Fibroblast of gingiva (primary cell): ENCODE measurements at places on chromosomes 3 and 15.
A peak's percentile ranks its signal among the peaks of the same experiment; 100 is the strongest.

DNA sequence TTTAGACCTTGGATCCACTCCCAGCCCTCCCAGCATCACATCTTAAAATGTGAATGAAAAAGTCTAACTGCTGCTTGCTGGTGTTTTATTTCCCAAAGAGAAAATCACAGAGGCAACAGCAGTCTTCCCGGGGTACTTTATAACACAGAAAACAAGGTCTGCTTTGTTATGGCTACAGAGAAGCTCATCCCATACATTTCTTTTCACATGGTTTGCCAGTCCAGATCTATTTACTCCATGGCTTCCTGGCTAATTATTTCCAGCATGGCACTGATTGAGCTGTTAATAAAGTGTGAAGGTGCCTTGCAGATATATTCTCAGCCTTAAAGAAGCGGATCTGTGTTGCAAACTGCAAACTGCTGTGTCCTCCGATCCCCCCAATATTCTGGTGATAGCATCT is 466.1 kb upstream of the CFAP20DC start:
- no peak for DNase-seq

DNA sequence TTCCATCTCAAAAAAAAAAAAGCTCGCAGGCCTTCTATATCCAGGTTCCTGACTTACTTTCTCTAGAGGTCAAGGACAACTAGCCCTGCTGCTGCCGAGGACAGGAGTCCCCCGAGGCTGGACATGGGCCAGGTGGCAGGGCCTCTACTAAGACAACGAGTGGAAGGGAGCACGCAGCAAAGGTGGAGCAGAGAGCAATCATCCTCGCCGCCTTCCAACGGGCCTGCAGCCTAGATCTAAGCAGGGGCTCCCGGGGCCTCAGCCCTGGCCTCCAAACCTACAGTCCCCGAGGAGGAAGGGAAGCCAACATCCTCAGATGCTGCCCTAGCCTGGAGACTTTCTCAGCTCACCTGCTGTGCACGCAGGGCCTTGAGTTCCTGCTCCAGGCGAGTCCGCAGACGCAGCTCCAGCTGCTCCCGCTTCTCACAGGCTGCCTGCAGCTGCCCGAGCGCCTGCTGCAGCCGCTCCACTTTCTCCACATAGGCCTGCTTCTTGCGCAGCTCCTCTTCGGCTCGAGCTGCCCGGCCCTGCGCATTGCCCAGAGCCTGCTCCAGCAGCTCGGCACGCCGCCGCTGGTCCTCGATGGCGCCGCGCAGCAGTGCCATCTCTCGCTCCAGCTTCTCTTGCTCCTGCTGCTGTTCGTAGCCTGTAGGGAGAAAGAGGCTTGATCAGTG is 12.9 kb downstream of the AMOTL2 start:
- DNase-seq: no peak

DNA sequence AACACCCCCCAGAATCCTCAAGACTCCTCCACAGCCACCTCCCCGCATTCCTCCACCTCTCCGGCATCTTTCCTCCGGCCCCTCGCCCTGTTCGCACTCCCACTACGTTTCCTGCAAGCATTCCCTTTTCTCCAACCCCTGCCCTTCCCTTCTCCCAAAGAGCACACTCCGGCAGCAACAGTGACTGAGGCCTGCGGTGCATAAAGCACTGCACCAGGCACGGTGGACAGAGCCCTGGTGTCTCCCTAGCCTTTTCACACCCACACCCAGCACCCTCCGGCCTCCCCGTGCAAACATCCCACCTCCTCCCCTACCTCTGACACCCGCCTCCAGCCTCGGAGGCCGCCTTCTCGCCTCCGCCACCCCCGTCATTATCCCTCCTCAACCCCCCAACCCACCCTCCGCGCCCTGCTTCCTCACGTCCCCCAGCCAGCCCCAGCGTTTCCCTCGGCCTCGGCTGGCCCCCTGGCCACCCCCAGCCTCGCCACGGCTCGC is 577 bp downstream of the ZNF148 start:
- DNase-seq: peak; percentile 25

DNA sequence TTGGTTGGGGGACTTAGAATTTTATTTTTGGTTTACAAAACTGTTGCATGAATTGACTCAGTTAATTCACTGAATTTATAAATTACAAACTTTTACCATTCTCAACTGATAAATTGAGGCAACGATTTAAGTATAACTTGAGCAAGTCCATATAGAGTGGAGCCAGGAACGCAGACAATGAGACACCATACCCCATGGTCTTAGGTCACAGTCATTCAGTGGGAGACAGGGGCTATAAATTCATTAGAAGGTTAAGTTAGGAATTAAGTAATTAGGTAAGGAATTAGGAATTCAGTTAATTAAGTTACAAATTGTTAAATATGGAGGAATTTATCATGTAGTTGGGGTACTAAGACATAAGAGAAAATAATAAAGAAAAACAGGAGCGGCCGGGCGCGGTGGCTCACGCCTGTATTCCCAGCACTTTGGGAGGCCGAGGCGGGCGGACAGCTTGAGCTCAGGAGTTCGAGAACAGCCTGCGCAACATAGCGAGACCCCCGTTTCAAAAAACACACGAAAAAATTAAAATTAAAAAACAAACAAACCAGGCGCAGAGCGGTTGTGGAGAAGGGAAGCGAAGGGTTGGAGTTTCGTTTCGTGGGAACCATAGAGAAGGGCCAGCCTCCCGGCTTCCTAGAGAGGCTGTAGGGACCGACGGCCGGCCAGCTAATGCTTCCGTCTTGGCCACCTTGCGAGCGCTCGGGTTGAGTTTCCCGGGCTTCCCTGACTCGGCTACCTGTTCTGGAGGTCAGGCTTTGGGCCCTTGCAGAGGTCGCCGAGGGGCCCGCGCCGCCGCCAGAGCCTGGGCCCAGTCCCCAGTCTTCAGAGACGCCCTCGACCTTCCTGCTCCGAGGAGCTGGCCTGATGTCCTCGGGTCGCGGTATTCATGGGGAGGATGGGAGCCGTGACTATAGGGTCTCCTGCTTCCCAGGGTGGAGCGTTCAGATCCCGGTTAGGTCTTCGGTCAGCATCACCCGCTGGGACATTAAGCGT is at the start of gene ZNF619:
TSS of gene ZNF619 (plus strand) at position 645 of the 993 bp plus-strand sequence. CDS start 858 bp downstream, outside the sequence.
- peak; percentile 79 for DNase-seq

GRCh38 chr3:26920646-26921478 is 298.3 kb downstream of the LRRC3B start:
- no peak for DNase-seq

DNA sequence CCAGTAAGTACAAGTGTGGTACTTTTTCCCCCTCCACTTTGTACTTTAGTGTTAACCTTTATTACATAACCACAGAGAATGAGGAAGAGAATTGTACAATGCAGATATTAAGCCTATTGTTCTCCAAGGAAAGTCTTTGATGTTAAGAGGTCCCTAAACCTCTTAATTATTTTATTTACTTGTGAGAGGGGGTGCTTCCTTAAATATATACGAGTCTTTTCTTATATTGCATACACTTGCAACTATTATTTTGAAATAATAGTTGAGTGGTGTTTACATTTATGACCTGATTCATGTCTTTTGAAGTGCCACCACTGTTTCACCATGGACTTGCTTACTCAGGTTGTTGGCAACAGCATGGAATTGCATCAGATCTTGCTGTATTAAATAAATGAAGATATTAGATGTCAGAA is 10.1 kb downstream of the USP3 start:
- DNase-seq: peak; percentile 90

DNA sequence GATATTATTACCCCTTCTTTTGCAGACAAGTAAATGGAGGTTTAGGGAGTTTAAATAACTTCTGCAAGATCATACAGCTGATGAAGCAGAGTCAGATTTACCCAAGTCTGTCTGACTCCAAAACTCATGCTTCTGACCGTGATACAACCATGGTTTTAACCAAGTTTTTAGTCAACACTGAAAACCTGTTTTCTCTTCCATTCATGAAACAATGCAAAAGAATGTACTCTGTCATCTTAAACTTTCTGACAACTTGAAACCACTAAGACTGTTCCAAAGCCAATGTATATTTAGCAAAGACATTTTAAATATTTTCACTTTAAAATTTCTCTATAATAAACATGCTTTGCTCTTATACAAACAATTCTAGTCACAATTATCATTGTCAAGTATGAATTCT is 77.0 kb upstream of the RBMS3 start:
- DNase-seq: no peak

GRCh38 chr3:66479532-66479947 is 21.3 kb downstream of the LRIG1 start:
- DNase-seq: no peak

DNA sequence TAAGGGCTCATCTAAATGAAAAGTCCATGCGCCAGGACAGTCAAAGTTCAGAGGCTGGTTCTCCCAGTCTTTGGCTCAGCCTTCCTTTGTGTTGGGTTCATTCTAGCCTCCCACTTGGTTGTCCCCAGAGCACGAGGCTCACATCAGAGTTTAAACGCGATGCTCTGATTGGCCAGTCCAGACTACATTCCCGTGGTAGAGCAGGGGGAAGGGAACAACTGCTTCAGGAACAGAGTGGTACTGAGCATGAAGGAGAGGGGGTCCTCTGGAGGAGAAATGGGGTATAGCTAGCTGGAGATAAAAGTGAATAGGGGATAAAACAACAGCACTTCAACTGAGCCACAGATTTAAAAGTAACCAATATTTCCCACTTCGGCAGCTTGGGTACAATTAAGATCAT is 32.2 kb downstream of the ANAPC13 start:
- DNase-seq: no peak

DNA sequence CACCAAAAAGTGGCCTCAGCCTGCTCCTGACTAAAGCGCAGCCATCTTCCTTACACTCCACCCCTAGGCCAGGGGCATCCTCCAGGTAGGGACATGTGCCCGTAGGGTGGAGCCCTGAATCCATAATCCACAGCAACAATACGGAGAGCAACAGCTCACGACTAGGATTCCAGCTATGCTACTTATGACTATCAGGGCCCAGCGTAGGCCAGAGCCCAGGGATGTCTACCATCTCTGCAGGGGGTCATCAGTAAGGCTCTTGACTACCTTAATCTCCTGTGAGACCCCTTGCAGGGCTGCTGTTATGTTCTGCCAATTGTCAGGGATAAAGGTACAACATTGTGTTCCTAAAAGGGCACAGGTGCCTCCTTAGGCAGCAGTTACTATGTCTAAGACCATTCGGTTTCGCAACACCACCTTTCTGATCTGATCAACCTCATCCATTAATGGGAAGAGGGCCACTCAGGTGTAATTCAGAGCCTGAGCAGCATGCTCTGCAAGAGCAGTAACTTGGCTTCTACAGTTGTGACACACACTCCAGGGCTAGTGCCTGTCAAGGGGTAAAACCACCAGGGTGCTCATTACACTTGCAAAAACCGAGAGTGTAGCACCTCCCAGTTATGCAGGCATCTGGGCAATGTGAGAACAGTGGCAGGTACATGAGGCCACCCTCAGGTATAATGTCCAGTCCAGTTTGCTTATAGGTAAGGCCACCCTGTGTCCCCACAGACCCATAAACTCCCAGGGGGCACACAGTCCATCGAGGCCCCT is 11.0 kb downstream of the CCRL2 start:
- DNase-seq: no peak
